ENCODE measurements at places on chromosomes 16 and 17.
A peak's percentile ranks its signal among the peaks of the same experiment; 100 is the strongest.

GRCh38 chr16:23383881-23384280, 69.1 kb downstream of the COG7 start:
- H3K4me3 ChIP-seq = no peak overlapping the region
- H3K36me3 ChIP-seq = no peaks in the 10 kb centered on the region

GRCh38 chr17:56710986-56711385, 117.5 kb downstream of the NOG start:
- peaks cover 9% of the 10 kb centered on the region for H3K4me1 ChIP-seq
- H3K4me3 ChIP-seq = no peak overlapping the region
- no peaks in the 10 kb centered on the region for H3K36me3 ChIP-seq
- no peak overlapping the region for H3K27ac ChIP-seq
- DNase-seq = no peak

- no peaks in the 10 kb centered on the region for H3K36me3 ChIP-seq
- no peak for DNase-seq
Observed at GRCh38 chr17:62300697-62301096, 79.7 kb upstream of the EFCAB3 start.

GRCh38 chr17:7841396-7841914, 7.4 kb downstream of the KDM6B start:
- H3K4me3 ChIP-seq = peak overlapping the region; percentile 93
- H3K27me3 ChIP-seq = no peaks in the 10 kb centered on the region
- peak overlapping the region; percentile 92 for H3K27ac ChIP-seq
- H3K36me3 ChIP-seq = no peaks in the 10 kb centered on the region

- no peak for DNase-seq
- no peak overlapping the region for H3K27ac ChIP-seq
- no peak overlapping the region for H3K4me3 ChIP-seq
- H3K4me1 ChIP-seq = peaks cover 20% of the 10 kb centered on the region
- no peaks in the 10 kb centered on the region for H3K27me3 ChIP-seq
- no peaks in the 10 kb centered on the region for H3K36me3 ChIP-seq
Observed at GRCh38 chr17:28474111-28474531, 677 bp downstream of the SLC13A2 start.

- H3K36me3 ChIP-seq = 0 out of 2 replicates have a peak, but pooled peaks cover 1% of the 10 kb centered on the region
- H3K27me3 ChIP-seq = no peaks in the 10 kb centered on the region
- H3K27ac ChIP-seq = no peak overlapping the region
- H3K4me1 ChIP-seq = peaks cover 48% of the 10 kb centered on the region
- no peak overlapping the region for H3K4me3 ChIP-seq
- DNase-seq = no peak
Observed at GRCh38 chr17:4854111-4854681, 21.1 kb downstream of the MINK1 start.
